ENCODE measurements at places on chromosomes 3 and 15.

DNA sequence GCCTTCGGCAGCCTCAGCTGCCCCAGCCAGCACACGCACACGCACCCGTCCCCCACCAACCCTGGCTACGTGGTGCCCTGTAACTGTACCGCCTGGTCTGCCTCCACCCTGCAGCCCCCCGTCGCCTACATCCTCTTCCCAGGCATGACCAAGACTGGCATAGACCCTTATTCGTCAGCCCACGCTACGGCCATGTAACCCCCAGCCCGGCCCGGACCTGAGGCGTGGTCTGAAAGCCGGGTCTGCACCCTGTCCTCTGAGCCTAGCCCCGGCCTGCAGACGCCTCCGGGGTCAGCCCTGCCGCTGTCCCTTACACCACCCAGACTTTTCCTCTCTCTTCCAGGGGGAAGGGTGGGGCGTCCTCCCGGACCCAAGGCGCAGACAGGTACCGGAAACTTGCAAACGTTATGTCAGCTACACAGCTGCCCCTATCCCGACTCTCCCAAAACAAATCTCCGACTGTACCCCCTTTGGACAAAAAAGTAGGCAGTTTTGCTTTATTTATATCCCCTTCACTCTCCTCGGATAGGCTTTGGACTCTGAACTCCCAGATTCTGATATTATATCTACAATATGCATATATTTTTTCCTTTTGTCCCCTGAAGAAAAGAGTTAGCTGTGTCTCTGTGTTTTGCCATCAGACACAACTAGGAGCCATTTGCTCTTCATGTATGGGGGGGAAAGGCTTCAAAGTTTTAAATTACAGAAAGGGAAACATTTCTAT is 1.4 kb downstream of the SOX14 start:
- DNase-seq: no peak

DNA sequence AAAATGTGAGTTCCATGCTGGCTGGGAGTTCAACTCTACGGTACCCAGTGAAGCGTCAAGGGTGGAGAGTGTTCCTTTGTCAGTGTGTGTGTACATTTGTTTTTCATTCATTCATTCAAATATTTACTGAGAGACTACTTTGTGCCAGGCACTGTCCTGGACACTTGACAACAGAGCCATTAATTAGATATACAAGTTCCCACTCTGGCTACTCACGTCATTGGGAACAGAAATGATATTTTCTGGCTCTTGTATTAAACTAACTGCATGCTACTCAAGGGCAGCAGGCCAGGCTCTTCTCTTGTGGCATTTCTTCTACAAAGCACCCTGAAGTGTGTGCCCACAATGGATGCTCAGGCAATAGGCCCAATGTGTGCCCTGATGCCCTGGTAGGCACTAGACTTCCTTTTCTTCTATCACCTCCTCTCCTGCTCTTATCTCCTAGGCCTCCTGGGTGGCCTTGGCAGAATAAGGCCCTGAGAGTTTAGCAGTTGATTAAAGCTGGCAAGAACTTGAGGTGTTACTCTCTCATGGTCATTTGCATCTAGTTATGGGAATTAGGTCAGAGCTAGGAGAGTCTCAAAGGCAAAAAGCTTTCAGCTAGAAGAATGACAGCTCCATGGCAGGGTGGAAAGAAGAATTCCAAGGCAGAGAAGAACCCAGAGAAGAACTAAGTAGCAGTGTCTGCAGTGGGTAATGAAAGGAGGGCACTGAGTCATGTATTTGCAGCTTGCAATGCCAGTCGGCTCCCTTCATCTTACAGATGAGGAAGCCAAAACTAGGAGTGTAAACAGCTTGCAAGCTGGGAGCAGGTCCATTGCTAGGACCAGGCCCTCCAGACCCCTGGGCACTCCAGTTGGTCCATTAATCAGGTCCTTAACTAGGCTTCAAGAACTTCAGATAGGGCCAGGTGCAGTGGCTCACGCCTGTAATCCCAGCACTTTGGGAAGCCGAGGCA is 14.0 kb upstream of the SMAD3 start:
- no peak for DNase-seq

DNA sequence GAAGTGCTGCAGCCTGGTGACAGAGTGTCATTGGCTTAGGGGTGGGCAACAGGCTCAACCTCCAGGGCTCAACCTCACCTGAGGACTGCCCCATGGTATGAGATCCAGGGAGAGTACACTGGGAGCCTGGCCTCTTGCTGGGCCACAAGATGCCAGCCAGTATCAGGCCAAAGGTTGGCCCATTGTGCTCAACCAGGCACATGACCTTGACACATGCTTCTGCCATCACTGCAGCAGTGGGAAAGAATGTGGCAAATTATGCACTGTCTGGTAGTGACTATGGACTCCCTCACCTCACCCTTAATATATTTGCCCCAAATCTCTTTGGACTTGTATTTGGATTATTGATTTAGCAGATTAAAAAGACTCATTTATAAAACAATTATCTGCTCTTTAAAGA is 233.9 kb upstream of the GOLGA6L4 start:
- no peak for DNase-seq

DNA sequence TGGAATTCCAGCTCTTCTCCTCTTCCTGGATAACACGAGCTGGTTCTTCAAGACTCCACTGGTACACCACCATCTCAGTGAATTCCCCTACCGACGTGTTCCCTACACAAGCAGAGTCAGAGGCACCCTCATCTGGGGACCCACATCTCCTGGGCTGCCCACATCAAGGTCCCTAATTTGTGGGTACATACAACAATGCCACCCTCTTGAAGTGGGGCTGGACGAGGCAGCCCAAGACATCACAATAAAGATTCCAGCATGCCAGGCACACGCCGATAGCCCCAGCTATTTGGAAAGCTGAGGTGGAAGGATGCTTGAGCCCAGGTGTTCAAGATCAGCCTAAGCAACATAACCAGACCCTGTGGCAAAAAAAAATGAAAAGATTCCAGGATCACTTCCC is 221.2 kb upstream of the LINGO1 start:
- DNase-seq: no peak

DNA sequence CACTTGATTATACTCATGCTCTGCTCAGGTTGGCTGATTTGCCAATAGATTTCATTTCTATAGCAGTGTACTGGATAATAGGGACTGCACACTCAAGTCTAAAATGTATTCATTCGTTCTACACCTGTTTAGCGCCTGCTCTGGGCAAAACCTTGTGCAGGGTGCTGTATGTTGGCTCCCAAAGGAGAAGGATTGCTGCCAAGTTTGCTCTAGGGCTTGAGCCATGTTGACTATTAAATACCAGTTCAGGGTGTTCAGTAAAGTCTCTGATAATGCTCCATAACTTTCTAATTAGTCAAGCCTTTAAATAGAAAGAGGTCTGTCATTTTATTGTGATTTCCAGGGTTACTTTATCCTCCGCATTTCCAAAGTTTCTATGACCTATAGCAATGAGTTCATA is 470.2 kb downstream of the MAGI1 start:
- no peak for DNase-seq

DNA sequence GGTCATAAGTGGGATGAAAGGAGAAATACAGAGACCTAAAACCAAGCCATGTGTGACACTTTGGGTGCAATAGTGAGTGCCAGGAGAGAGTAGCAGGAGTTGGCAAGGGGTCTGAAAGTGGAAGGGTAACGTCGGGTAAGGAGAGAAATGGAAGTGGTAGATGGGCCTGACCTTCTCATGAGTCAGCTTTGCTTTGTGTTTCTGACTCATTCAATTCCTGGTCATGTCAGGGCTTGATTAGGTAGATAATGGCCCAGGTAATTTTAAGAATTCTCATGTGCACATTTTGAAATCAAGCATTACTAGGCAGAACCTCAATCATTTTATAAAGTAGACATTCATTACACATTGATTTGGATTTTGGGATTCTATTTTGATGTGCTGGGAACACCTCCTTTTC is 262.5 kb downstream of the SOX2 start:
- peak; percentile 65 for DNase-seq

Measured in epithelial cell of prostate (primary cell).